ENCODE measurements at places on chromosomes 13 and 19.
A peak's percentile ranks its signal among the peaks of the same experiment; 100 is the strongest.

GRCh38 chr13:97288486-97288900 lies 66.4 kb downstream of the MBNL2 start:
- no peak for DNase-seq

DNA sequence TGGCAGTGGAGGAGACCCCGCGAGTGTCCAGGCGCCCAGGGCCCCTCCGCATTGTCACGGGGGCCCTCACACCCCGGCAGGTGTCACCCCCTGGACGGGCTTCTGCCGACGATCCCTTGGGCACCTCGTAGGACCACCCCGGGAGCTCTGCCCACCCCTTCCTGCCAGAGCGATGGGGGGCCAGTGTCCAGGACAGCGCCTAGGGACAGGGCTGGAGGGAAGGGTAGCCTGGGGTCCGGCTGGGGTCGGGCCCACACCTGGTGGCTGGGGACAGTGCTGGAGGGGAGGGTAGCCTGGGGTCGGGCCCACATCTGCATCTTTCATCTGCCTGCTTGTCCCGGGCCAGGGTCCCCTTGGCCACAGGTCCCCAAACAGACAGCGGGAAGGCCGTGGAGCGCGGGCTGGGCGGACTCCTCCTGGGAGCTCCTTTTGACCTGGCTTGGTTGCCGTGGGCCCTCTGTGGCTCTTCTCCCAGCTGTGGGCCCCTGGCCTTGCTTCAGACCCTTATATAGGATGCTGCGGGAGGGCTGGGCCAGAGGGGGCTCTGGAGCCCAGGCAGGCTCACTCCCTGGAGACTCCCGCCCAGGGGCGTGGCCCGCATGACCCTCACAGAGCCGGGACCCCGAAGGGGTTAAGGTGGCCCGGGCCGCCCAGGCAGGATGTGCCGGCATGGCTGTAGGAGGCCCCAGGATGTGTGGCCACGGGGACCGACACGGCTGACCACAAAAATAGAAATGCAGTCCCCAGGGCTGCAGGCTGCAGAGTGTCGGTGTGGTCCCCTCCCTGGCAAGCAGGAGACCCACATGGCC lies 74.1 kb upstream of the MCF2L start:
- no peak for DNase-seq

- no peak for DNase-seq
Observed at GRCh38 chr19:52535771-52536447, 8.4 kb downstream of the ZNF808 start.

DNA sequence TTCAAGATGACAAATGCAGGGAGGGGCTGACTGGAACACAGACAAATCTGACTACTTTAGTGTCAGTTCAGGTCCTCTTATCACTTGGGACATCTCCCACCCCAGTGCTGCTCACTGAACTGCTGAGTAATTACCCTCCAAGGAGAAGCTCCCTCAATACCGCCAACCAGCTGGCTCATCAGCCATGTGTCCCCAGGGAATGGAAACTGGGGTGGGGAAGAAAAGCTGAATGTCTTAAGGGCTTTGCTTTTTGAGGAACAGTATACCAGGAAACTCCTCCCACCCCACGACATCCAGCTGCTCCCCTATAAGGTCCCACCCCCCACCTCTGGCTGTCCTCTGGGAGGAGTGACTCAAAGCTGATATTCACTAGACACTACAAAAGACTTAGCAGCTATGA lies 2.0 kb downstream of the ZNF823 start:
- DNase-seq, result no peak

GRCh38 chr19:10043286-10043927 lies 30.1 kb downstream of the RDH8 start:
- no peak for DNase-seq

GRCh38 chr19:47699360-47699917 lies 13.8 kb upstream of the EHD2 start:
- DNase-seq, result peak; percentile 80

GRCh38 chr13:30371649-30372265 lies 50.5 kb upstream of the UBE2L5 start:
- no peak for DNase-seq

- DNase-seq, result no peak
Observed at GRCh38 chr13:85662186-85662585, 137.0 kb downstream of the SLITRK6 start.

GRCh38 chr19:56117376-56117884 lies 3.7 kb downstream of the ZNF787 start:
- DNase-seq, result no peak

GRCh38 chr19:47315125-47315821 lies 5.6 kb downstream of the C5AR1 start:
- peak; percentile 22 for DNase-seq

DNA sequence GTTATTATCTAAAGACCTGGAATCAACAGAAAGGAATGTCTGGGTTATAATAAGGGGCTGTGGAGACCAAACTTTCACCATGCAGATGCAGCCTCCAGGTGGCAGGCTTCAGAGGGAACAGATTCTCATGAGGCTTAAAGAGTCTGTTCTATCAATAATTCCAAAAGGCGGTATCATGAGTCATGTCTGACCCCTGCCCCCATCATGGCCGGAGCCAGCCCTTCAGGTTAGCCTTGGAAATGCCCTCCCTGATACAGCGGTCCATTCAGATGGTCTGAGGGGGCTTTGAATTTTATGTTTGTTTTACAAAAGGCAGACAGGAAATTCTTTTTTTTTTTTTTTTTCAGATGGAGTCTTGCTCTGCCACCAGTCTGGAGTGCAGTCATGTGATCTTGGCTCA lies 21.7 kb upstream of the LAMP1 start:
- DNase-seq, result peak; percentile 39
